Common myeloid progenitor, CD34-positive (primary cell): ENCODE measurements at places on chromosomes 2 and 18.

DNA sequence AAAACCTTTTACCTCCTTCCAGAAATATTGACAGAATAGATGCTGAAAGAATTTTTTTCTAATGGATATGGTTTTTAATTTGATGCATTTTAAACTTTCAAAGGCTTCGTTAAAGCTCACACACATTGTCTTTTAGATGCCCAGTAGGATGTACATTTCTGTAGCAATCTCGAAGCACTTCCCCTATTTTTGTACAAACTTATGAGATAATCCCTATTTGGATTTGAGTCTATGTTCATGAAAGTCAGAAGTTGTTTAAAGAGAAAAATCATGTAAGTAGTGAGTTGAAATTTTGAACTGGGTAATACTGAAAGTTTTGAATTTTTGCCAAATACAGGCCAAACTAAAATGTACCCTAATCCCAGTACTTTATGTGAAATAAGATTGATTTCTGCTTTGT is 38.1 kb upstream of the MMADHC start:
- H3K27me3 ChIP-seq: peaks cover 3% of the 10 kb centered on the region
- H3K36me3 ChIP-seq: no peaks in the 10 kb centered on the region
- no peak overlapping the region for H3K27ac ChIP-seq
- H3K4me1 ChIP-seq: no peaks in the 10 kb centered on the region

DNA sequence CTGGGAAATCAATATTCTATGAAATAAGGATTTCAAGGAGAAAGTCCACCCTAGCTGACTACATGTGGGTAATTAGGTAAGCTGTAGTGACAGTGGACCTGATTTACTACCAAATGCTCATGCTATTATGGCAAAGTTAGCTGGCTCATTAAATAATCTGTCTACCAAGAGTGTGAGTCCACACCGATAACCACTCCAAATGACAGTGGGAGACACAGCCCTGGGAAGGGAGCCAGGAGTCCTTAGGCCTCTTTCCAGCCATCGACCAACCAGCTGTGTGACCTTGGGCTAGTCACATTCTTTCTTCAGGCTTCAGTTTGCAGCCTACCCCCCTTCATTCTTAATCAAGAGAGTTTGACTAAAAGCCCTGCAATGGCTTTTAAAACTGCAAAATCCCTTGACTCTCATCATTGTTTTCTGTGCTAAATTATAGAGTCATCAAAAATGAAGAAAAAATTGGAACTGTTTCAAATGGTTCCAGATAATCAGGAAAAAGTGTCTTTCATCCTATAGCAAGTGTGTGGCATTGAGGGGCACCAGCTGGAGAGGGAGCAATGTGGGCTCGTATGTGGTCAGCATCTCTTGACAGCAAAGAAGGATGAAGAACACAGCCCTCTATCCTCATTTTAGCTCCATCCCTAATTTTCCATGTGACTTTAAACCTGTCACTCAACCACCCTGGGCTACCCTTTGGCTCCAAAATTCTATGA is 45.6 kb upstream of the SLC14A2 start:
- DNase-seq: no peak
- no peaks in the 10 kb centered on the region for H3K36me3 ChIP-seq
- H3K4me1 ChIP-seq: no peaks in the 10 kb centered on the region
- no peak overlapping the region for H3K27ac ChIP-seq
- no peaks in the 10 kb centered on the region for H3K27me3 ChIP-seq

- peaks cover 2% of the 10 kb centered on the region for H3K36me3 ChIP-seq
- peaks cover 15% of the 10 kb centered on the region for H3K4me1 ChIP-seq
- H3K27ac ChIP-seq: no peak overlapping the region
- no peaks in the 10 kb centered on the region for H3K27me3 ChIP-seq
- no peak overlapping the region for H3K4me3 ChIP-seq
These were observed 194.8 kb downstream of the ZEB2 start for GRCh38 chr2:144325086-144325485.

- no peaks in the 10 kb centered on the region for H3K27me3 ChIP-seq
- H3K36me3 ChIP-seq: no peaks in the 10 kb centered on the region
- no peak overlapping the region for H3K27ac ChIP-seq
- no peak for DNase-seq
- no peak overlapping the region for H3K4me3 ChIP-seq
- H3K4me1 ChIP-seq: no peaks in the 10 kb centered on the region
These were observed 69.0 kb upstream of the DSG1 start for GRCh38 chr18:31248783-31249521.

GRCh38 chr2:72800492-72800891 is 25.3 kb downstream of the EXOC6B start:
- no peaks in the 10 kb centered on the region for H3K4me1 ChIP-seq
- no peak overlapping the region for H3K4me3 ChIP-seq
- H3K27me3 ChIP-seq: no peaks in the 10 kb centered on the region
- H3K36me3 ChIP-seq: no peaks in the 10 kb centered on the region

DNA sequence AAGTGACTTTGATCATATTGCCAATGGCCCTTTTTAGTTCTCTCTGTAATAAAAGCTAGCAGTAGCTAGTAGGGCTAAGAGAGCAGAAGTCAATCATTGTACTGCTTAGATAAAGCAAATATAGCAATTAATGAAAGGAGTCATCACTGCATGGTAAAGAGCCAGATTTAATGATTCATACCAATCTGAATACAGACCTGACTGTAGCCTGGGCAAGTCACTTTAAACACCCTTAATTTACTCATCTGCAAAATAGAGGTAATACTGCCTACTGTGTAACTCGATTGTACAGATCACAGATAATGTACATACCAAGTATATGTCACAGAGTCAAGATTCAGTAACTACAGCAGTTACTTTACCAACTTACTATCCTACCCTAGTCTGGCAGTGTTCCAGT is 63.6 kb downstream of the ASXL2 start:
- DNase-seq: no peak
- no peak overlapping the region for H3K27ac ChIP-seq
- peaks cover 3% of the 10 kb centered on the region for H3K36me3 ChIP-seq
- no peaks in the 10 kb centered on the region for H3K4me1 ChIP-seq
- no peak overlapping the region for H3K4me3 ChIP-seq
